ENCODE measurements at places on chromosomes 3 and 15.

- no peak for DNase-seq
Observed at GRCh38 chr3:21446027-21446426, 305.0 kb downstream of the ZNF385D start.

DNA sequence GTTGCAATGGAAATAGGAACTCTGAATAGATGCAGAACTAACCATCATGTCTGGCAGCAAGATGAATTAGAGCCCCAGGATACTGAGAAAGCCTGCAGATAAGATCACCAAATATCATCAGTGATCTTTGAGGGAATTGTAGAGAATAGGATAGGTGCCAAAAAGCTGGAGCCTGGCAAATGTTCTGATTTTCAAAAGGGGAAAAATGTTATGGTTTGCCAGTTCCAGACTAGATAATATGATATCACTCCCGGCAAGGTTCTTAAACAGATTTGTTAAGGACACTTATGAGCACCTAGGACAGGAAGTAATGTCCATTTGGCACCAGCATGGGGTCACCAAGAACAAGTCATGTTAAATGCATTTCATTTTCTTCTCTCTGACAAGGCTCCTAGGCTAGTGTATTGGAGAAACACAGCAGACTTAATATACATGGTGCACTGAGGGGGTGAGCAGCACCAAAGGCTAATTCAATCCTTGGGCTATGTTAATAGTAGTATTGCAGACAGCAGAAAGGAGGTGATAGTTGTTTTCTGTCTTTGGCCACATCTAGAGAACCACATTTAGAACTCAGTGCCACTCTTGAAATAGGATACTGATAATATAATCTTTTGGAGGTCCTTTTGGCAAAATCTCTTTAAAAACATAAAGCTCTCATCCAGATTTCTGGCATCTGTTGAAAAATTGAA, 4.8 kb downstream of the SRGAP3 start:
- no peak for DNase-seq

- DNase-seq, result no peak
Observed at GRCh38 chr15:95590533-95591044, 739.9 kb upstream of the NR2F2 start.

- DNase-seq, result no peak
Observed at GRCh38 chr3:7854266-7854665, 647.4 kb upstream of the LMCD1 start.

DNA sequence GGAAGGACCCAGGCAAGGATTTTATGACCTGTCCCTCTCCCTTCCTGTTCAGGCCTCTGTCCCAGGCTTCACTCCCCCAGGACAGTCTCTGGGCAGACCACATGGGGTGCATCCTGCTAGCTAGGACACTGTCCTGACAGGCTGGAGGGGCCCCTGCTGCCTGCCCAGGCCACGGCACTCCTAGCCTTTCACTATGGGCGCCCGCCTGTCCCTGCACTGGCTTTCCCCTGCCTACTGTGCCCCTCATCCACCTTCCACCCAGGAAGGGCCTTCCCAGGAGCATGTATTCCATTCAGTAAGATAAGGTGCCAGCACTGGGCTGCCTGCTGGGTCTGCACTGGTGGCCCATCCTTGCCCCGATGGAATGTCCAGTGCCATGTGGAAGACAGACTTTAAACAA, 145.3 kb downstream of the DNAJB8 start:
- no peak for DNase-seq

DNA sequence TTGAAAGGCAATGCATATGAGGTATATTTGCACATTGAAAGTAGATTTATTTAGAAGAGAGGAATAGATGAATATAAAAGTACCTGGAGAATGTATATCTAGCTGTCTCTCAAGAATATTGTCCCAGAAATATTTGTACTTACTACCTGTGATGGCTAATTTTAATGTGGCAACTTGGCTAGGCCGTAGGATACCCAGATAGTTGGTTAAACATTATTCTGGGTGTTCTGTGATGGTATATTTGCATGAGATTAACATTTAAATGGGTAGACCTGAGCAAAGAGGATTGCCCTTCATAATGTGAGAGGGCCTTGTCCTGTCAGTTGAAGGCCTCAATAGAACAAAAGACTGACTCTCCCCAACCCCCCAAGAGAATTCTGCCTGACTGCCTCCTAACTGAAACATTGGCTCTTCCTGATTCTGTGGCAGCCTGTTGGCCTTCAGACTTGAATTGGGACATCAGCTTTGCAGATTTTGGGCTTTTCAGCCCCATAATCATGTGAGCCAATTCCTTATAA, 69.4 kb upstream of the FILIP1L start:
- no peak for DNase-seq

DNA sequence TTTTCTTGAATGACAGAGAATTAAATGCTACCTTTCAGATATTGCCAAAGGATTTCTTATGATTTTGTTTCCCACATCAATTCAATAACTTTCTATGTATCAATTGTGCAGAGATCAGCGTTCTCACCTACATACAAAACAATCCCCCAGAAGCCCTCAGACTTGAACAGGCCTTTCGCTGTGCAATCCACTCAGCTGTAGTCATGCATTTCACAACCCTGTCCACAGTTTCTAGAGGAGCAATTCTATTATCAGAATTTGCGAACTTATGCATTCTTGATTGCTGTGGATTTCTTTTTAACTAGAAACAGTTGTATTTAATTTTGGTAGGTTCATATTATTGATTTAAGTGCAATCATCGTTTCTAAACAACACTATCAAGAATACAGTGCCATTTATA, 13.7 kb upstream of the ALCAM start:
- no peak for DNase-seq

DNA sequence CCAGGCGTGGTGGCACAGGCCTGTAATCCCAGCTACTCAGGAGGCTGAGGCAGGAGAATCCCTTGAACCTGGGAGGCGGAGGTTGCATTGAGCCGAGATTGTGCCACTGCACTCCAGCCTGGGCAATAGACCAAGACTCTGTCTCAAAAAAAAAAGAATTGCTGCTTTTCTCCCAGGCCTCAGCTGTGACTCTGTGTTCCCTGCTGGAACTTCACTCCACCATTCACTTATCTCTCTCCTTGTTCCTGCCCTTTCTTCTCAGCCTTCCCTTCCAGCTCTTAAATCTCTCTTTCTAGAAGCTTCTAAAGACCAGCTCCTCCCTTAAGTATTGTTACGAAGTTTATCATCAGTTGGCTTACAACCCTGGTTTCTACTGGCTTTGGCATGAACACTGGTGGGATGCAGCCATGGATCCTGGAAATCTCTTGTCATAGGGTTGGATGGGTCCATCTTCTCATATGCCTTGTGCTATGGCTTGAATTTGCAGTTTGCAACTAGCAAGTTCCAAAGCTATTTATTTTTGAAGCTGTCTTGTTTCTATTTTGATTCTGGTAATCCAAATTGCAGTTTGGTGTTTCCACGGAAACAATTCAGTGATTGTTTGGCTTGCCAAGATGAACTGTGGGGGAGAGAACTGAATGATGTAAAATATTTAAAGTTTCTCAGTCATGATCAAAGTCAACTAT, 10.5 kb downstream of the C3orf62 start:
- DNase-seq, result no peak

DNA sequence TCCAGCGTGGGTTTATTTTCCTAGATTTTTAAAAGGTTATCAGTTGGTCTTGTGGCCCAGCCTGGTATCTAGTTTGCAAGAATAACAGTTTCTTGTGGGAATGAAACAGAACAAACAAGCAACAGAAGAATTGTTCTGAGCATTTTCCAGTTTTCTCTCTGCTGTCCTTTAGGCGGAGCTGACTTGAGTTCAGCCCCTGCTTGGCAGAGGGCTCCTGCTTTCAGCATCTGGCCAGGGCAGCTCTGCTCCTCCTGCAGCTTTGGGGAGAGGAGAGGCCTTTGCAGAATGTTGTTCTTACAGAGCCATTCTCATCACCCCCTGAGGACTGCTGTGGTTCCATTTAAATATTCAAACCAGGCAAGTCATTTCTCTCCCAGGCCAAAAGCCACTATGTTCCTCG, 117.7 kb downstream of the ALDH1A2 start:
- DNase-seq, result no peak

- no peak for DNase-seq
Observed at GRCh38 chr15:92023965-92024364, 170.5 kb downstream of the SLCO3A1 start.

GRCh38 chr3:86958534-86958933, 32.4 kb downstream of the VGLL3 start:
- no peak for DNase-seq

DNA sequence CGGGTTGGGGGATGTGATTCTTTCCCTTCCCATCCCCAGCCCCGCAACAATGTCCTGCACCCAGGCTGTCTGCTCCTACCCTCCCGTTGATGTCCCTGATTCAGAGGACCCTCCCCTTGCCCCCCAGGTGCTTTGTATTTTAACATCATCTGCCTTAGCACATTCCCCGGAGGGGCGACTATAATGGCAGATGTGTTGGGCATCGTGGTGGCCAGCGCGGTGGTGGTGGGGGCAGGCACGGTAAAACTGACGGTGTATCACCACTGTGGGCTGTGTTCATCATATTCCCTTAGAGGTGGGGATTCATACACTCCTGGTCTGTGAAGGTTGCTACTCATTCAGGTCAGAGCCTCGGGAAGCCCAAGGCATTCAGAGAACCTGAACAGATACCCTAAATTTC, 173.0 kb downstream of the ADAMTS17 start:
- no peak for DNase-seq

DNA sequence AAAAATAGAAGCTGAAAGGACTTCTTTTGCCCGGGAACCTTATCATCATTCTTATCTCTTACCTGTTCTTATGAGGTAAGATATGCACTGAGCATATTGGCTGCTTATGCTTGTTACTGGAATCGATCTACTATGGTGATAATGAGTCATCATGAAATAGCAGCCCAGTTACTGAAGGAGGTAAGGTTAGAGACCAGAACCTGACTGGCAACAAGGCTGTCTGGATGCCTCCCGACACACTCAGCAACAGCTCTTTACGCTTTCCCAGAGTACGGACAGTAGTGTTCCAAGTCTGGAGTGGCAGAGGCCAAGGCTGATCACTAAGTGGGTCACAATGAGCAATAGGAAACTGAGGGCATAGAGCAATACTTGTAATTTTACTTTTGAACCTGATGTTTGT, 314.1 kb downstream of the NLGN1 start:
- no peak for DNase-seq

GRCh38 chr15:66131200-66131599, 122.3 kb downstream of the MEGF11 start:
- DNase-seq, result no peak

DNA sequence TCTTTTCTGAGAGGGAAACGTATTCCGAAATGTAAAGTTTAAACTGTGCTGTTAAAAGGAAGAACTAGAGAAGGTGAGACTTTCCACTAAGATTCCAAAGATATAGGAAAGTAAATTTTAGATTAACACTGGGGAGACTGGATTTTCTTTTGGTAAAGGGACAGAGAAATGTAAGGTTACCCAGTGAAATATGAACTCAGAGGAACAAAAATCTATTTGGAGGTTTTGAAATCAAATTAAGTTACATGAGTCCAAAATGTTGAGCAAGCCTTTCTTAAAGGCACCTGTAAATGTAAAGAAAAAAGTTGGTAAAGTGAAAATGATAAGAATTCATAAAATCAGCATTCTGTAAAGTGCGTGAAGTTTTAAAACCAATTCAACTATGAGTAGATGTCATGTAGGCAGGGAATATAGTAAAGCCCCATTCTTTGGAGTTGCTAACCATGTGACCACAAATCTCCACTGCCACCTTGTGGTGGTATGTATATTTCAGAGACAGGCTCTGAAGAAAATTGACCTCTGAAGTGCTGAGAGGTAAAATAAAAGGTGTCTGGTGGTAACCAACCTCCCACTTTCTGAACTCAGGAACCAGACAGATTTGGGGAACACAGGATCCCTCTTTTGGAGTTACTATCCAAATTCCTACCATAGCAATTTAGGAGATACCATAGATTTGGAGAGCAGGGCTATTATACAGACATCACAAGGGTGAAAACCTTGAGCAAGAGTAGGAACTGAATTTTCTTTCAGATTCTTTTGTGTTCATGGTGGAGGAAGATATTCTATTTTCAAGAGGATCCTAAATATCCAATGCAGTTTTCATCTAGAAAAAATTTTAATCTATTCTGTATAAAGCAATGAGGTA, 215.3 kb downstream of the ROBO2 start:
- no peak for DNase-seq

DNA sequence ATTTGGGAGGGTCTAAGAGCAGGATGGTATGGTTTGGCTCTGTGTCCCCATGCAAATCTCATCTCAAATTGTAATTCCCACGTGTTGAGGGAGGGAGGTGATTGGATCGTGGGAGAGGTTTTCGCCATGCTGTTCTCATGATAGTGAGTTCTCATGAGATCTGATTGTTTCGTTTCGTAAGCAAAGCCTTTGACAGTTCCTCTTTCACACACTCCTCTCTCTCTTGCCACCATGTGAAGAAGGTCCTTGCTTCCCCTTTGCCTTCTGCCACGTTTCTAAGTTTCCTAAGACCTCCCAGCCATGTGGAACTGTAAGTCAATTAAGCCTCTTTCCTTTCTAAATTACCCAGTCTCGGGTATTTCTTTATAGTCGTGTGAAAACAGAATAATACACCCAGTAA, 553.7 kb downstream of the TAFA4 start:
- no peak for DNase-seq

DNA sequence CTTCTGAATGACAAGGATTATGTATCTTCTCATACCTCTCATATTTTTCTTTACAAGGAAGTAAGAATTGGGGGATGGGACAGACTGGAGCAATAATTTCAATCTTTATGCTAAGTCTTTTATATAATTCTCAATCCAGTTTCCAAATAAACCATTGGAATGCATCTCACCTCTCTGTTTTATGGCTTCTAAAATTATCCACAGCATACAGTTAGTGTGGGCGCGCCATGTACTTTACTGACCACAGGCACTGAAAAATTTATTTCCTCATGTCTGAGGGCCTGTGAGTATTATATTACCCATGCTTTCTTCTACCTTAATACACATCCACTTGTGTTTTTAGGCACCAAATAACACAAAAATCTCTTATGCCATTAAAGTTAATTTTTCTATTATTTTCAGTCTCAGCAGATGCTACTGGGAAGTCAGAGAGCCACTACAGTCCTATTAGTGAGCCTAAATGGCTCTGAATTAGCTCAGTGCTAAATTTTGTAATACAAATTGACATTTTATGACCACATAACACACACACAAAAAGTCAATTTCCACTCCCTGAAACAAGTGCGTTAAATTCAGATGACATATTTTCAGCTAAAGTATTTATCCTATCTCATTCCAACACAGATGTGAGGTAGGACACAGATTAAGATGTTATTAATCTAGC, 39.3 kb downstream of the SLITRK3 start:
- DNase-seq, result no peak

DNA sequence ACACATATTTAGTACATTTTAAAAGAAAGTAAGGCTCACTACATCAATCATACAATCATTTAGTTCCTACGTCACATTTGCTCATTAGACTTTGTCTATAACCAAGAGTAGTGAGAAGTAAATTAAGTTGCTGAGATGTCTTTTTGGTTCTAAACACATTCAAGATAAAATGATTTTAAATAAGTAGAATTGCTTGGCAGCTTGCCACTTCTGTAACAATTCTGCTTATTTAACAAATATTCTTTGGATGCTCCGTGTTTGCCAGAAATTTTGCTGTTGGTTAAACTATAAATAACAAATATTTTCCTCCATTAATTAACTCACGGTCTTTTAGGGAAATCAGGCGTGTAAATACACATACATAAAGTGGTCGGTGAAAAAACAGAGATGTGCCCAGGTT, 18.3 kb downstream of the SUCNR1 start:
- DNase-seq, result no peak

GRCh38 chr3:10395671-10396070, 74.8 kb upstream of the SEC13 start:
- DNase-seq, result no peak

- DNase-seq, result no peak
Observed at GRCh38 chr3:102074946-102075345, 225.6 kb downstream of the NFKBIZ start.
